ENCODE measurements at places on chromosomes 4 and X.

DNA sequence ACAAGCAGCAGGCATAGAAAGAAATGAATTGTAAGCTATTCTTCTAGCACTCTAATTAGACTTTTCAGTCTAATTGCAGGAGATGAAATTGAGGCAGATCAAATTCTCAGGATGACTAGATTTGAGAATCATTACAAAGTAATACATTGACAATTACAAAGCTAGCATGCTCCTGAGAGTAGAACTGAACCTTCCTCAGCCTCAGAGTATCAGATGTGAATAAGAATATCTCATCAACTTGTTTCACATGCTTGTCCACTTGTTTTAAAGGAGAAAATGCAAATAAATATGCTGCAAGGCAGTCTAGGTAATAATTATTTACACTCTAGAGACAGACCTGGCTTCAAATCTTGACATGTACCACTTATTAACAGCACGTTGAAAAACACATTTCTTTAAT, 491.0 kb upstream of the MAGEB2 start:
- no peak for DNase-seq

DNA sequence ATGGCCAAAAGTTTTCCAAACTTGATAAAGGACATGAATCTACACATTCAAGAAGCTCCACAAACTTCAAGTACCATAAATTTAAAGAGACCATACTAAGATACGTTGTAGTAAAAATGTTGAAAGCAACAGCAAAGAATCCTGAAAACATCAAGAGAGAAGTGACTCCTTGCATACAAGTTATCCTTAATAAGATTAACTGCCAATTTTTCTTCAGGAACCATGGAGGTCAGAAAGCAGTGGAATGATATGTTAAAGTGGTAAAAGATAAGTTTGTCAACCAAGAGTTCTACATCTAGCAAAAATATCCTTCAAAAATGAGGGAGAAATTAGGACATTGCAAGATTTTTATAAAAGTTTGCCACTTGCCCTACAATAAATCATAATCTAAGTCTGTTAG, 43.3 kb downstream of the BMP15 start:
- DNase-seq, result no peak

- DNase-seq, result no peak
Measured at GRCh38 chr4:172129593-172129992, 316.4 kb downstream of the GALNTL6 start.

DNA sequence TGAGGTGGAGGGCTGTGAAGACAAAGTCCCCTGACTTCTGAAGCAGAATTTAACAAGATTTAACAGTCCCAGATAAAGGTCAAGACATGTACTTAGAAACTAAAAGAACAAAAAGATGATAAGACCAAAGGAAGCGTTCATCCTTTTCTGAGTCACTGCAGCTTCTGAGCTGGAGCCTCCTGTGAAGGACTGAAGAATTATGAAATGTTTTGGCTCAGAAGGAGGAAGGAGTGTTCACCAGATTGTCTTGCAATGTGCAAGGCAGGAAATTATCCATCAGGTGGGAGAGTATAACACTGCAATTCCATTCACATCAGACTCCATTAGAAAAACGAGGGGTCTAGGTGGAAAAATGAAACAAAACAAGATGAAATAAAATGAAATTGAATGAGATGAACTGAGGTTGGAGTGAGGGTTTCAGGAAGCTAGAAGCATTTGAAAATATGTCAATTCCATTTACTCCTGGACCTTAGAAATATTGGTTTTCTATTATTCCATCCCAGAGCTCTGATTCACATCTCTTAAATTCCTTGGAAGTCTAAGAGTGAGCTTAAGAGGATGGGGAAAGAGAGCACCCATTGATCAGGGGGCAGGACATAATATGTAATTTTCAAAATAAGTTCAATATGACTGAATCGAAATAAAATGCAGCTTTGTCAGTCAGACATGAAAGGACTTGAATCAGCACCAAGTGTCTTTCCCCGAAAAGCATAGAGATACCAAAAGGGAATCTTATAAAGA, 186.1 kb upstream of the LNX1 start:
- no peak for DNase-seq

- no peak for DNase-seq
Measured at GRCh38 chrX:116378961-116379360, 57.4 kb upstream of the SLC6A14 start.
